ENCODE measurements at places on chromosomes 6 and 20.

GRCh38 chr6:8619853-8620252 lies 184.5 kb upstream of the SLC35B3 start:
- no peak for DNase-seq

- no peak for DNase-seq
These were observed 38.1 kb downstream of the TIAM2 start for GRCh38 chr6:155033021-155033791.

DNA sequence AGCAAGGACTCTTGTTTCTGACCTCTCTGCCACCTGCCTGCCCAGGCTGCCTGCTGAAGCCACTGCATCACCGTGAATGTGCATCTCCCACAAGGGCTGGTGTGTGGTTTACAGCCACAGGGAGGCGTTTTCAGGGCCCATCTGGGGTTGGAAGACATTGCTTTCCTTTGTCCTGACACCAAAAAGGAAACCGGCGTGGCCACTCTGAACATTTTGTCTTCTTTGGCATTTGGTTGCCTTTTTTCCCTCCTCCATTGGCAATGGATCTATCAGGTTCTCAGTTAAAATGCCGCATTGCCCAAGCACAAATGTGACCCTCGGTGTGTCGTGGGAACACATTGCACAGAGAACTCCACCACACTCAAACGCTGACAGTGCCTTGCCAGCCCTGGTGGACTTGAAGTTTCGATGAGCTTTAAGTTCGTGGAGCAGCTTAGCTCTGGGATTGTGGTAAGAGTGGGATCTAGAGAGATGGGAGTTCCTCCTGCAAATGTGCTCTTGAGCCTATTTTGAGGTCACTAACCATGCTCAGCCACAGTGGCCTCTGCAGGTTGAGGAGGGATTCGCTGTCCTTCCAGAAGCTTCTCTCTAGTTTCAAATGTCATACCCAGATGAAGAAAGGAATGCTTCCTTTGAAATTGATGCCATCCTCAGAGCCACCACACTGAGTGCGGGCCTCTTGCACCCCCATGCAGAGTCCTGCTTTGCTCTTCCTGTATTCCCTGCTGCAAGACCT lies 14.8 kb upstream of the PCK1 start:
- no peak for DNase-seq

GRCh38 chr6:22884456-22884855 lies 315.1 kb downstream of the HDGFL1 start:
- DNase-seq: no peak

DNA sequence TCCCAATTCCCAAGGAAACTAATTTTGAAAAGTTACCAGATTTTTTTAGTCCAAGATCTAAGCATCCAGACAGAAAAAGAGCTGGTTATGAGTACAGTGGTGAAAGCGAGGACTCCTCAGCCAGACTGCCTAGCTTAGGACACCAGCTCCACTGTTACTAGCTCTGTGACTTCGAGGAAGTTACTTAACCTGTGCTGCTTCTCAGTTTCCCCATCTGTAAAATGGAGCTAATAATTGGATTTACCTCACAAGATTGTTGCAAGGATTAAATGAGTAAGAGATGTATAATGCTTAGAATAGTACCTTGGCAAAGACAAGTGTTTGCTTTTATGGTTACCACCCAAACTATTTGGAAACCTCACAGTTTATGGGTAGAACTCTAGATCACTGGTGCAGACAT lies 1.1 kb downstream of the NT5DC1 start:
- no peak for DNase-seq

DNA sequence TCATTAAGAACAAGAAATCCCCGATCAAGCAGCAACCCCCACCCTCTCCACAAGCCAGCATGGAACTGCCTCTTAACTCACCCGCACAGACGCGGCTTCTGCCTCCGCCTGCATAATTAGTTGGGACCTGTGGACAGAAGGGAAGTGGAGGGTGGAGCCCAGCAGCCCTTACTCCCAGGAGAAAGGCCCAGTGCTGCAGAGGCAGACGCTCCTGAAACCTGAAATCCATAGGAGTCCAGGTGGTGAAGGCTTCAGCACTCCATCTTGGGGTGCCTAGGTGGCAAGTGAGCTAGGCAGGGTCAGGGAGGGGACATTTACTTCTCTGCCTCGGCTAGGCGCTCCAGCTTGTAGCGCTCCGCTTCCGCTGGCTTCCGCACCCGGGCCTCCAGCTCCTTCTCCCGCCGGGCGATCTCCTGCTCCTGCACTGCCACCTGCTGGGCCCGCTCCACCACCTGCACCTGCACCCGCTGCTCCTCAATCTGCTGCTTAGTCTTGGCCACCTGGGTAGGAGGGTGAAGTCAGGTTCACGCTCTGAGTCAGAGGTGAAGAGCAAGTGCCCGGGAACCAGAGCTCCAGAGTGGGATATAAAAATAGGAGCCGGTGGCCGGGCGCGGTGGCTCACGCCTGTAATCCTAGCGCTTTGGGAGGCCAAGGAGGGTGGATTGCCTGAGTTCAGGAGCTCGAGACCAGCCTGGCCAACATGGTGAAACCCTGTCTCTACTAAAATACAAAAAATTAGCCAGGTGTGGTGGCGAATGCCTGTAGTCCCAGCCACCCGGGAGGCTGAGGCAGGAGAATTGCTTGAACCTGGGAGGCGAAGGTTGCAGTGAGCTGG lies 10.7 kb downstream of the TUBB start:
- DNase-seq: no peak

DNA sequence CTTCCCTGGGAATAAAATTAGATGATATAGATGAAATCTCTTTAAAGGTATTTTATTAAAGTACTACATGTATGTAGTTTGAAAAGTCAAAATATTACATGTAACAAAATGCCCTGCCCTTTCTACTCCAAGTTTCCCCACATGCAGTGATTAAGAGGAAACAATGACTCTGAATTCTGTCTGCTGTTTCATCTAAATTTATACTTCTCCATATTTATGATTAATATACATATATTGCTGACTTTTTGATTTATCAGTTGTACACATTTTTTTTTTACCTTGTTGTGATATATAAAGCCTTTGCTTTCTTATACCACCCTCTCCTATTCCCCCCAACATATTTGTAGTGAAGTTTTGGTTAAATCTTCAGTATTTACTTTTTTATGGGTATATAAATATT lies 127.9 kb downstream of the ZFAND3 start:
- no peak for DNase-seq

DNA sequence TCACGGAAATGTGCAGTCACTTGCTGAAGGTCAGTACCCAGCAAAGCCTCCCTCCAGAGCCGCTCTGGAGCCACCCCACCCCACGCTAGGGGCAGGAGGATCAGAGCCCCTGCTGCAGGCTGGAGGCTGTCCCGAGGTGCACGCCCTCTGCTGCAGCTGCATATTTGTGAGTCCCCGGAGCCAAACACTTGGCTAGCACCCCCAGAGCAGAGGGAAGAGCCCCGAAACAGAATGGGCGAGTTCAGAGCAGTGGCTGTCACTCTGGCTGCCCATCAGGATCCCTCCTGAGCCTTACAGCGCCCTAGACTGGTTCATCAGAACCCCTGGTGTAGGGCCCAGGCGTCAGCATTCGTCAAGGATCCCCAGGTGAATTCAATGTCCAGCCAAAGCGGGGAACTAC lies 9.5 kb upstream of the TULP1 start:
- no peak for DNase-seq

GRCh38 chr20:44796758-44797457 lies 13.4 kb downstream of the RIMS4 start:
- no peak for DNase-seq

DNA sequence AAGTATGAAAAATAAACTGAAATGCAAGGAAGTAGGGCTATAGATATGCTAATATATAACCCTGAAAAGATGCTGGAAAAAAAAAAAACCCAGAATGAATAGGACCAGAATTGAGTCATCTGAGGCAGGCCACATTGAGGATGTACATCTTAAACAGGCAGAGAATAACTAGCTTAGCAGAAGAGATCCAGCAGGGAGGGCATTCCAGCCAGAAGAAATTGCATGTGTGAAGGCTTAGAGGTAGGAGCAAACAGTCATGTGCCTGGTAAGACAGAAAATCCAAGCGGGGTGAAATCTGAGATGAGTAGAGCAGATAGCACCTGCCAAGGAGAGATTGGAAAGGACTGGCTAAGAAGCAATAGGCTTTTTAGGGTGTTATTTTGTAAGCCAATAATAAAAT lies 2.6 kb downstream of the COL19A1 start:
- DNase-seq: no peak

DNA sequence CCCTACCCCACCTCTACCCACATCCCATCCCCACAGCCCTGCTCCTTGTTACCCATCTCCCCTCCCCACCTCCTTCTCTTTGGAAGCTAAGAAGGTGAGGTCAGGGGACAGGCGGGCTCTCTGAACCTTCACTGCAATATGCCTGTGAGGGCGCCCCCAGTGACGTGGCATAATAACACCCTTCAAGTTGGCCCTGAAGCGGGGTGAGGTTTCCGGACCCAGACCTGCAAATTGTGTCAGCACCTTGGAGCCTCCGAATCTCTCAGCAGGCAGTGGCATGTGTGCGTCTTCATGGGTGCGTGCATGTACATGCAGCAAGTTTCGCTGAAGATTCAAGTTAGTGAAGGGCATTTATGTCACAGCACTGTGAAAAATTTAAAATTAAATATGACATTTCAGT lies 114.6 kb downstream of the SOBP start:
- no peak for DNase-seq

DNA sequence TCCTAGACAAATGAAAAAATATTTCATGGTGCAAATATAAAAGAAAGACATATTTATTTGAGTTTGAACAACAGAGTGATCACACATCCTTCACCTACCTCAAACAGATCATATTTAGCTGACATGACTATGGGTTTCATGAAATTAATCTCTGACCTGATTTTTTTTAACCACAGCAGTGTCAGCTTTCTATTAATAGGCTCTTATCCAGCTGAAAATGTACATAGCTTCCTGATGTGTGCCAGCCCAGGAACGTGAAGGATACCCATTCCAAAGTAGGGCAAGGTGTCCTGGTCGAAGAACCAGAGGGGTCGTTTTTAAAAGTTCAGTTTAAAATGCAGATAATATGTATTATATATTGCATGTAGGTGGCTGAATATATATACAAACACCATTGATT lies 19.8 kb downstream of the TRDN start:
- no peak for DNase-seq

- DNase-seq: no peak
These were observed 106.9 kb downstream of the TBX18 start for GRCh38 chr6:84657486-84657885.

Data from cortex of kidney (tissue), 1 donor.